Hindlimb muscle (tissue), 1 donor: ENCODE measurements at places on chromosomes 7 and 10. TPM values are rescaled to one million over a fixed set of nuclear protein-coding genes. Genes with fewer than 3 reads are reported as not detected.

- no peak for DNase-seq
These were observed 165.9 kb upstream of the PLXNA4 start for GRCh38 chr7:132742189-132742612.

DNA sequence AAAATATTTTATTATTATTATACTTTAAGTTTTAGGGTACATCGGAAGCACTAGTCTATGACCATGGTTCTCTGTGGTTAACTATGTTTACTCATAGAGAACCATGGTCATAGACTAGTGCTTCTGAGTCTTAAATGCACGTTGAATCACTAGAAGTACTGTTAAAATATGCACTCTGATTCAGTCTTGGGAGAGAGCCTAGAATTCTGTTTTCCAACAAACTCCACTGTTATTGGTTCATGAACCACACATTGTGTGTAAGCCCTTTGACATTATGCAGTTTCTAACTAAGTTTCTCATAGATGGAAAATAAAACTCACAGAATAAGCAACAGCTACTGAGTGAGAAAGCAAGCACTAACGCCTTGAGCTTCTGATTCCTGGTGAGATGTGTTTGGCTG, 1120.6 kb downstream of the SORCS1 start:
- no peak for DNase-seq

DNA sequence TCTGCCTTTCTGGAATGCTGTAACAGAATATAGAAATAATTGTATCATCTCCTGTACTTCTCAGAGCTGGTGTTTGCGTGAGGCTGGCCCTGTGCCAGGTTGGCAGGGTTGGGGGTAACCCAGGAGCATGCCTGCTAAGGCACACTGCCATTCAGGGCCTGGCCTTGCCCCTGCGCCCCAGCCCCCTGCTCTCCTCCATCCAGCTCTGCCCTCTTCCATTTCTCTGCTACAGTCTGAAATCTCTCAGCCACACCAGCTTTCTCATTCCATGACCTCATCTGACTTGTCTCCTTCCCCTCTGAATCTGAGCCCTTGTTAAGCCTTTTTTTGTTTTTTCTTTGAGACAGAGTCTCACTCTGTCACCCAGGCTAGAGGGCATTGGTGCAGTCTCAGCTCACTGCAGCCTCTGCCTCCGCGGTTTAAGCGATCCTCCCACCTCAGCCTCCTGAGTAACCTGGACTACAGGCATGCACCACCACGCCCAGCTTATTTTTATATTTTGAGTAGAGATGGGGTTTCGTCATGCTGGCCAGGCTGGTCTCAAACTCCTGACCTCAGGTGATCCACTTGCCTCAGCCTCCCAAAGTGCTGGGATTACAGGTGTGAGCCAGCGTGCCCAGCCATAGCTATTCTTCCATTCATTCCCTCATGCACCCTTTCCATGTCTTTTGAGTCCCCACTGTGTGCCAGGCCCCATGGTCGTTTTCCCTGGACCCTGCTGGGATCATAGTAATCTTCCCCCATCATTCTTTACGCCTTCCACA, 206.8 kb downstream of the CUX1 start:
- DNase-seq = no peak

- DNase-seq = no peak
These were observed 491 bp upstream of the SH2D4B start for GRCh38 chr10:80537086-80537735.

HMX2 gene
- not detected for polyA plus RNA-seq

SRGN gene
- 21.8 TPM for polyA plus RNA-seq
